ENCODE measurements at places on chromosomes 7 and 10. TPM values are rescaled to one million over a fixed set of nuclear protein-coding genes. Genes with fewer than 3 reads are reported as not detected.

GRCh38 chr7:150367677-150368095 lies 936 bp upstream of the REPIN1 start:
- peaks cover 10% of the 10 kb centered on the region for H3K4me1 ChIP-seq
- peaks cover 14% of the 10 kb centered on the region for H3K36me3 ChIP-seq
- H3K27ac ChIP-seq: no peak overlapping the region
- DNase-seq: peak; percentile 59

GRCh38 chr7:100516135-100516812 lies 22.7 kb upstream of the AGFG2 start:
- H3K4me3 ChIP-seq: no peak overlapping the region
- H3K27ac ChIP-seq: no peak overlapping the region
- no peaks in the 10 kb centered on the region for H3K36me3 ChIP-seq
- H3K4me1 ChIP-seq: peaks cover 7% of the 10 kb centered on the region
- peak; percentile 97 for DNase-seq
- H3K27me3 ChIP-seq: peaks cover under 1% of the 10 kb centered on the region

RHEB gene
- polyA plus RNA-seq: 135 TPM

GRCh38 chr10:19347621-19348020 lies 299.0 kb downstream of the MALRD1 start:
- H3K4me3 ChIP-seq: no peak overlapping the region
- H3K36me3 ChIP-seq: no peaks in the 10 kb centered on the region
- H3K27me3 ChIP-seq: no peaks in the 10 kb centered on the region
- H3K27ac ChIP-seq: no peak overlapping the region

DNA sequence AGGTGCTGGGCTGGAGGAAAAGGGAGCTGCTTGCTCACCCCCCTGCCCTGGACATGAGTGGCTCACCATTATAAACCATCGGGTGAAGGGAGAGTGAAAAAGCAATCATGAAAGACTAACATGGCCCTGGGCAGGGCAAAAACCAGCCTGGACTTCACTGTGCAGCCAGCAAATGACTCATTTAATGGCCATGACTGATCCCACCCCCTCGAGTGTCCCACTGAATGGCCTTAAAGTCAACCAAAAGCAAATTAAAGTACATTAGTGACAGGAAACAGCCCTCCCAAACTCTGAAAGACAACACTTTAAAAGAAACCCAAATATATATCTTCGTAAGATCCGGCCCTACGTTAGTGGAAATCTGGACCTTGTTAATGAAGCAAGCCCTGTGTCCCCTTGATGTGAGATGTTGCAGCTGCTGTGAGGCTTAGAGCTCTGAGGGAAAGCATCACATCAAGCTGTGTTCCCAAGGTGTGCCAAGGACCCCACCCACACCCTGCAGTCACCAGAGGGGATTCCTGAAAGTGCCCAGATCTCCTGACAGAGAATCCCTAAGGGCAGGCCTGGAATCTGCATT lies 31.2 kb downstream of the ADCYAP1R1 start:
- H3K4me1 ChIP-seq: no peaks in the 10 kb centered on the region
- DNase-seq: no peak

MEOX2 gene
- polyA plus RNA-seq: 0.28 TPM

DNA sequence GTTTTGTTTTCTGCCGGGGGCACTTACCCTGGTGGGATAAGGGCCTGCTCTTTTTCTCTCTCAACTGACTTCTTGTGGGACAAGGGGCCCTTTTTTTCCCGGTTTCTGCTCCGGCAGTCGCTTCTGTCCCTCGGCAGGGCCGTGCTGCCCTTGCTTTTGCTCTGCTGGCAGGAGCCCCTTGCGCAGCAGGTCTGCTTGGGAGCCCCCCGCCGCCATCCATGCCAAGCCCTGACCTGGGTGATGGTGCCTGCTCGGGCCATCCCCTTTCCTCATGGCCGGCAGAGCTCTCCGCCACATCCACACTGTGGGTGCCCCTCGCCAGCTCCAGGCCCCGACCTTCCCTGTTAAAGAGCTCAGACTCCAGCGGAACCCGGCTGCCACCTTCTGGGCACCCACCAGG lies 47.0 kb upstream of the ZNF32 start:
- DNase-seq: no peak
- no peak overlapping the region for H3K27ac ChIP-seq
- no peak overlapping the region for H3K4me3 ChIP-seq
- no peaks in the 10 kb centered on the region for H3K27me3 ChIP-seq

DNA sequence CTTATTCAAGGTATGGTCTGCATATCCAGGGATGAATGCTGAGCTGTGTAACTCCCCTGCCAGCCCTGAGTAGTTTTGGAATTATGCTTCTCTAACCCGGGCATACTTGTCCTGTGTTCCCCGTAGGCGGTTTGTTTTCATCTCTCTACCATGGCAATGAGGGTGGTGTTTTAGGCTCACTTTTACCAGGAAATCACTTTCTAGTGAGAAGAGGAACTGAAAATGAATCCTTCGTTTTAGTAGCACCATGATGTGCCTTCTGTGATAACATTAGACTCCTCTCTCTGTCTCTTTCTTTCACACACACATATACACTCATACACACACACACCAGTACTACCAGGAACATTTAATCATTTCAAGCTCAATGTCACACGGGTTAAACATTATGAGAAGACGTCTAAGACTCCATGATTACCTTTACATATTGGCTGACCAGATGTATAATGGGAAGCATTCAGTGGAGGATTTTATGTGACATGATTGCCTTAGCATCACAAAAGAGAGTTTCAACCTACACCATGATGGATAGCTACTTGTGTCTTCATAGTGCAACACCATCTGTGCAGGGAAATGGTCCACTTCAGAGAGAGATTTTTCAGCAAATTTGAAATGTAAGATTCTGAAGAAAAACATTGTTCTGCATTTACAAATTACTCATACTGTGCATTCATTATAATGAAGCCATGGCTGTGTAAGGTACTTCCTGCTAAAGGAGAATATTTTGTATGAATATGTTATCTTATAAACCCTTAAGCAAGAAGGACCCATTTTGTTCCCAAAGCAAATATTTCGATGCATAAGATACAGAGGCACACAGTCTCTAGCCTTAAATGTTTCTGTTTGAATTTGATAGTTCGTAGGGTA lies 31.0 kb upstream of the PFKP start:
- no peaks in the 10 kb centered on the region for H3K27me3 ChIP-seq
- no peak for DNase-seq
- no peaks in the 10 kb centered on the region for H3K4me1 ChIP-seq
- no peaks in the 10 kb centered on the region for H3K36me3 ChIP-seq
- no peak overlapping the region for H3K27ac ChIP-seq

DNA sequence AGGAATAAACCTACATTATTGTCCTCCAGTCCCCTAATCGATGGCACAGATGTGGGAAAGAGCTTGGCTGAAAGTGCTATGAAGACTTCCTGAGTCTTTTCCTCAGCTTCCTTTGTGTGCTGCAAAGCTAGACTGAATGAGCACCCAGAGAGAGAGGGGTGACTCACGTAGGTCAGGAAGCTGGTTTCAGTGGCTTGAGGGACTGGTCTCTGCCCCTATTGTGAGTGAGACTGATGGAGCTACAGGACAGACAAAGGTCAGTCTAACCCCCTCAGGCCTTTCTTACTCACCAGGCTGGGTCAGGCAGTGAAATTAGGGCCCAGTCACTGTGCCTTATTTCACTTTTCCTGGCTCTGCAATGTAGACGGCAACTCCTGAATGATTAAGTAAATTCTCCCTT lies 171.1 kb upstream of the GRB10 start:
- no peaks in the 10 kb centered on the region for H3K4me1 ChIP-seq
- H3K36me3 ChIP-seq: no peaks in the 10 kb centered on the region
- H3K4me3 ChIP-seq: no peak overlapping the region
- no peaks in the 10 kb centered on the region for H3K27me3 ChIP-seq

DNA sequence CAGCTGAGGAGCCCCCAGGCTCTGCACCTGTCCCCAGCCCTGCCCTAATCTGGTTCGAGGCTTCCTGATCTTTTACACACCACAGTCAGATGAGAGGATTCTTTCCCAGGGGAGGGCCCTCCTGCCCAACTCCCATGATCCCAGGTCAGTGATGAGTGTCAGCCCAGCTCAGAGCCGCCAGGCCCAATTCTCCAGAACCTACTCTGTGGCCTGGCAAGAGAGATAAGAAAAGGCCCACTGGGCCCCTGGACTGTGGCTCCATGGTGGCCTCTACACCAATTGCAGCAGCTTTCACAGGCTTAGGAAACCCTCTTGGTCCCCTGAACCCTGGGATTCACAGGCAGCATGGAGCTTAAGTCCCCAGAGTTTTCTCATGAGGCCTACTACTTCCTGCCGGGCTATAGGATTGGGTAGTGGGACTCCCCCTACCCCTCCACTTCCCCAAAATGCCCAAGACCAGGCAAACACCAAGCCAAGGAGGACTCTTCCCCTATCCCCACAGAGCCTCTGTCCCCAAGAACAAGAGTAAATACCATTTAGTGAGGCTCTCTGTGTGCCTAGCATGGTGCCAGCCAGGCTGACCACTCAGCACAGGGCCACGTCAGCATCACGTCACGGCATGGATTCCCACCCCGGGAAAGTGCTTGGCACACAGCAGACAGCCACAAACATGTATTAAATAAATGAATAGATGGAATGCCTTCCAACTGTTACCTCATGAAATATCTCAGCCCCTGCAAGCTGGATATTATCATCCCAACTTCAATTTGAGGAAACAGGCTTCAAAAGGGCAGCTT lies 100.0 kb downstream of the GRID1 start:
- no peaks in the 10 kb centered on the region for H3K36me3 ChIP-seq
- DNase-seq: no peak
- no peak overlapping the region for H3K27ac ChIP-seq
- no peaks in the 10 kb centered on the region for H3K27me3 ChIP-seq
